ENCODE measurements at places on chromosomes 12 and 14. TPM values are rescaled to one million over a fixed set of nuclear protein-coding genes. Genes with fewer than 3 reads are reported as not detected.

The NRL gene
- 1.8 TPM for polyA plus RNA-seq

The FOXG1 gene
- not detected for polyA plus RNA-seq

The KCNA1 gene
- polyA plus RNA-seq = 0.07 TPM

The DNAH10 gene
- not detected for polyA plus RNA-seq

The SLC38A4 gene
- 0.39 TPM for polyA plus RNA-seq

The FGF6 gene
- not detected for polyA plus RNA-seq

The KLRF1 gene
- not detected for polyA plus RNA-seq

The SLC25A21 gene
- polyA plus RNA-seq = 0.13 TPM

The SCNN1A gene
- 169 TPM for polyA plus RNA-seq

The CD9 gene
- polyA plus RNA-seq = 335 TPM

The SMOC1 gene
- polyA plus RNA-seq = 0.77 TPM

The FAIM2 gene
- polyA plus RNA-seq = not detected

The ART4 gene
- 0.60 TPM for polyA plus RNA-seq

The OR6C6 gene
- polyA plus RNA-seq = not detected

The TMEM30B gene
- polyA plus RNA-seq = 12.0 TPM

The PLEKHG7 gene
- 0.23 TPM for polyA plus RNA-seq

The FAR2 gene
- polyA plus RNA-seq = 46.7 TPM

The PTPRB gene
- polyA plus RNA-seq = 1.6 TPM

The OTX2 gene
- polyA plus RNA-seq = not detected

The SCN8A gene
- 0.46 TPM for polyA plus RNA-seq

The DIO2 gene
- 0.60 TPM for polyA plus RNA-seq

The TAC3 gene
- not detected for polyA plus RNA-seq

The AKAP6 gene
- 1.6 TPM for polyA plus RNA-seq

The PDZRN4 gene
- 1.7 TPM for polyA plus RNA-seq

The CPM gene
- polyA plus RNA-seq = 15.3 TPM

The VRTN gene
- 0.23 TPM for polyA plus RNA-seq

The A2M gene
- polyA plus RNA-seq = 60.7 TPM

The ZNF605 gene
- polyA plus RNA-seq = 4.5 TPM

The RNF212B gene
- polyA plus RNA-seq = not detected

The CD163L1 gene
- 49.0 TPM for polyA plus RNA-seq

The ASPG gene
- 24.6 TPM for polyA plus RNA-seq

The SERPINA10 gene
- polyA plus RNA-seq = 0.06 TPM

The WASHC4 gene
- 9.6 TPM for polyA plus RNA-seq

The IAPP gene
- polyA plus RNA-seq = 2.4 TPM

The FAM90A1 gene
- not detected for polyA plus RNA-seq

The SNX6 gene
- polyA plus RNA-seq = 69.4 TPM

The A2ML1 gene
- polyA plus RNA-seq = 0.06 TPM

The SPATS2 gene
- polyA plus RNA-seq = 11.0 TPM

Measured in sigmoid colon (tissue), 7 donors.